Cardiac muscle cell (in vitro differentiated cells and primary cell): ENCODE measurements at places on chromosomes 1 and 21.

DNA sequence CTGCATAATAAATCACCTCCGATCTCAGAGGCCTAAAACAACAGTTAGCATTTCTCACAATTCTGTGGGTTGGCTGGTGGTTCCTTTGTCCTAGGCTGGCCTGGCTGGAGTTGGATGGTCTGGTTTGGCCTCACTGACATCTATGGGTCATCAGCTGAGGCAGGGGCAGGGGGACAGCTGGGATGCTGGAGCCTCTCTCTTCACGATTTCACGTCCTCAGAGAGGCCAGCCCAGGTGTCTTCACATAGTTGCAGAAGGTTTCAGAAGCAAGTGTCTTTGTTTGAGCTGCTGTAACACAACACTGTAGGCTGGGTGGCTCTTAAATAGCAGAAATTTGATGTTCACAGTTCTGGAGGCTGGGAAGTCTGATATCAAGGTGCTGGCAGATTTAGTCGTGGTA lies 155.5 kb upstream of the CACNA1E start:
- H3K27me3 ChIP-seq: no peaks in the 10 kb centered on the region
- DNase-seq: no peak
- no peaks in the 10 kb centered on the region for H3K4me1 ChIP-seq
- no peaks in the 10 kb centered on the region for H3K36me3 ChIP-seq
- H3K4me3 ChIP-seq: no peak overlapping the region
- H3K27ac ChIP-seq: no peak overlapping the region

GRCh38 chr1:21680381-21680780 lies 11.2 kb upstream of the RAP1GAP start:
- no peak for DNase-seq
- H3K4me3 ChIP-seq: no peak overlapping the region
- H3K27ac ChIP-seq: no peak overlapping the region
- H3K27me3 ChIP-seq: no peaks in the 10 kb centered on the region
- no peaks in the 10 kb centered on the region for H3K4me1 ChIP-seq

- no peak overlapping the region for H3K27ac ChIP-seq
- peaks cover 8% of the 10 kb centered on the region for H3K27me3 ChIP-seq
- no peak for DNase-seq
- no peaks in the 10 kb centered on the region for H3K4me1 ChIP-seq
- no peak overlapping the region for H3K4me3 ChIP-seq
Measured at GRCh38 chr21:42425591-42425990, 21.9 kb downstream of the UBASH3A start.

DNA sequence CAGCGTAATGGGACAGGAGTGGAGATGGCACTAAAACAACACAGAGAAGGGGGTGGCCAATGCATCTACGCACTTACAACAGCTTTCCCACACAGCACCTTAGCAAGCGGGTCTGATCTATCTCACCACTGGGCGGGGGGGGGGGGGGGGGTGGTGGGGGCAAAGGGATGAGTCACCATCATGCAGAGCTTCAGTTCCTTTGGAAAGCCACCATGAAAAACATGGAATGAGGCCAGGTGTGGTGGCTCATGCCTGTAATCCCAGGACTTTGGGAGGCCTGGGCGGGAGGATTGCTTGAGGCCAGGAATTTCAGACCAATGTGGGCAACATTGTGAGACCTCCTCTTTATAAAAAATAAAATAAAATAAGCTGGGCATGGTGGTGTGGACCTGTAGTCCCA lies 47.2 kb downstream of the KLHDC7A start:
- no peak for DNase-seq

DNA sequence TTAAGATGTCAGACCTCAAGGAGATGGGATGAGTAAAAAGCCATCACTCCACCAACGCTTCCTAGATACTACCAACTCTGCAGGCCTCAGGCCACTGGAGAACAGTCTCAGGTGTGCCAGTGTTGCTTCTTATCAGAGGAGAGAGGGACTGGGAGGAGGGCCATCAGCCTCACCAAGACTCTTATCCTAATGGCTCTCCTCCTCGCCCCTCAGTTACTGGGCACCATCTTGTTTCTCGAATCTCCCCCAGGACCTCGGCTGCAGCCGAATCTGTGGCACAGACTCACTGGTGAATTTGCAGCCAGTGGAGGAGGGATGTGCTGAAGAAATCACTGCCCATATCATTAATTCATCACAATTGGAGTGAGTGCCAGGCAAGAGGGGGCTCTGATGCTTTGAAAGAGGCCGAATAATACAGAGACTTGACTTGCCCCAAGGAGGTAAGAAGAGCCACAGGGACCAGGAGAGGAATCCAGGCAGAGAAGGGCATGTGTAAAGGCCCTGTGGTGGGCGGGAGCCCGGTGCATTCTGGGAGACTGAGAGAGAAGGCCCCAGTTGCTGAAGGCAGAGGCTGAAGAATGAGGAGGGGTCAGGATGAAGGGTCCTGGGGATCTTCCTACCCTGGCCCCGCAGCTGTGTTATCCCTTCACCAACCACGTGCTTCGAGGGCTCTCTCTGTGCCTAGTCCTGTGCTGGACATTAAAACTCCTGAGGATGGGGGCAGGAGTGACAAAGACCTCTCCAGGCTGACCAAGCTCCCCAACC lies 129.8 kb downstream of the PTPRU start:
- DNase-seq: no peak
- H3K27me3 ChIP-seq: no peaks in the 10 kb centered on the region
- no peak overlapping the region for H3K4me3 ChIP-seq
- no peak overlapping the region for H3K27ac ChIP-seq
- H3K36me3 ChIP-seq: no peaks in the 10 kb centered on the region
